ENCODE measurements at places on chromosomes 2 and 18. TPM values are rescaled to one million over a fixed set of nuclear protein-coding genes. Genes with fewer than 3 reads are reported as not detected.
A peak's percentile ranks its signal among the peaks of the same experiment; 100 is the strongest.

- H3K4me3 ChIP-seq: no peak overlapping the region
- no peak overlapping the region for H3K27ac ChIP-seq
- peaks cover 6% of the 10 kb centered on the region for H3K36me3 ChIP-seq
- DNase-seq: no peak
These were observed 176.2 kb downstream of the LDLRAD4 start for GRCh38 chr18:13394801-13395200.

GRCh38 chr2:101830146-101830545 lies 132.6 kb downstream of the MAP4K4 start:
- H3K27me3 ChIP-seq: no peaks in the 10 kb centered on the region
- H3K36me3 ChIP-seq: peaks cover 27% of the 10 kb centered on the region
- H3K4me1 ChIP-seq: peaks cover 52% of the 10 kb centered on the region
- peak overlapping the region; percentile 46 for H3K27ac ChIP-seq
- DNase-seq: no peak
- H3K4me3 ChIP-seq: no peak overlapping the region

The FOXI3 gene
- total RNA-seq: not detected

The CRYBA2 gene
- total RNA-seq: not detected

The IL37 gene
- total RNA-seq: not detected

The SP140 gene
- not detected for total RNA-seq

The ARHGAP15 gene
- total RNA-seq: 7.1 TPM
